ENCODE measurements at places on chromosomes 6 and 20.

GRCh38 chr6:38136547-38136946, 317.0 kb downstream of the ZFAND3 start:
- no peak for DNase-seq

DNA sequence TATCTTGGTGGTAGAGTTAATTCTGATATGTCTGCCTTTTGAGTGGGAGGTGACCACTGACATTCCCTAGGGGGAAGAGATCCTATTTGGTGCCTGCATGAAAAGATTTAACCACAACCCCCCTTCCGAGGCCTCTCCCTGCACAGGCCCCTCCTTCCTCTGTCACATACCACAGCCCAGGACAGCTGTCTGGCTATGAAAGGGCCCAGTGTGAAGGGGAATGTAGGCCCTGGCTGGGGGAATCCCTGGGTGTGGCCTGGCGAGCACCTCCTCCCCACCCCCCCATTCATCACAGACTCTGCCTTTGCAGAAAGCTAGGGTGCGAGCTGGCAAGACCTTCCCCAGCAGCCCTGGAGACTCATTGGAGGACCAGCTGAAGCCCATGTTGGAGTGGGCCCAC, 27.4 kb upstream of the MAPRE1 start:
- DNase-seq: no peak

DNA sequence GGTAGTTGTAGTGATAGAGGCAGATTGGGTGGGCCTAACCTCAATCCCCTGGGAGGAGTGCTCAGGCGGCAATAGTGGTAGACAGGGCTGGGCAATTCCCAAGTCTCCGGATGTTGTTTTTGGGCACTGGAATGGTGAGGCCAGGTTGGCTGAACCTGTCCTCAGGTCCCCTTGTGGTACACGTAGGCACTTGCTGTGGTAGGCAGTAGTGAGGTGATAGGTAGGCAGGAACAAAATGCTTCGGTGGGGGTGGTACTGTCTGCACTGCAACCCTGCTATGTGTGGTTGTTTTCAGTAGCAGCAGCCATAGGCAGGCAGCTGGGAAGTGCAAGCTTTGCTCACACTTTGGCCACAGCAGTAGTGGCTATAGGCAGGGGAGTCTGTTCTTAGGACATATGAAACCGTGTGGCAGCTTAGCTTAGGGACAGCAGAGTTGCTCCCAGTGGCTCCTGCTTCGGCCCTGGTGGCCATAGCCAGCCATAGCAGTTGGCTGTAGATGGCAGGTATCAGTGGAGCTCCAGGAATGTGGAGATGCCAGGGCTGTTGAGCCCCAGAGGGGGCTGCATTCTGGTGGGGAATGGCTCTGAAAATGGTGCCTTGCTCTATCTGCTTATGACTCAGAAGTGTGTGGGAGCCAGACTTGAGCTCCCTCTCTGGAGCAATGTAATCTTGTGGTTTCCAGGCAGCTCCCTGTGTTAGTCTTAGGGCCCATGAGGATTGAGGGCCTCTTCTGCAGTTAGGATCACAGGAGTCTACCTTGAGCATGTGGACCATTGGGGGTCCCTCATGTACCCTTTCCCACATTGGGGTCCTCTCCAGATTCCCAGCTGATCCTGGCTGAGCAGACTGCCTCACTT, 241.8 kb upstream of the BMP2 start:
- DNase-seq: no peak

DNA sequence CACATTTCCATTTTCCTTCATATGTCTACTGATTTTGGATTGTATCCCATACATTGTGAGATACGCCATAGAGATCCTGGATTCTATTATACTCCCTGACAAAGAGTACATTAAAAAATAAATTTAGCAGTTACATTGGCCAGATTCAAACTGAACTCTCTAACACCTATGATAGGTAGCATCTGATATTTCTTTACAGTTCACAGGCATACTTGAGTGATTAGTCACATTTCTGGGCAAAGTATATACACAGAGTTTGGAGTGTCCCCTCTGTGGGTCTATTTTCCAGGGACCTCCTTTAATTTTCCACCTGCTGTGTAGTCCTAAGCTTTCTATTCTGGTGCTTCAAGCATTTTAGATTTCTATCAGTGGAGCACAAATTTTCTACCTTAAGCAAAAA, 96.4 kb downstream of the TBC1D32 start:
- DNase-seq: no peak

DNA sequence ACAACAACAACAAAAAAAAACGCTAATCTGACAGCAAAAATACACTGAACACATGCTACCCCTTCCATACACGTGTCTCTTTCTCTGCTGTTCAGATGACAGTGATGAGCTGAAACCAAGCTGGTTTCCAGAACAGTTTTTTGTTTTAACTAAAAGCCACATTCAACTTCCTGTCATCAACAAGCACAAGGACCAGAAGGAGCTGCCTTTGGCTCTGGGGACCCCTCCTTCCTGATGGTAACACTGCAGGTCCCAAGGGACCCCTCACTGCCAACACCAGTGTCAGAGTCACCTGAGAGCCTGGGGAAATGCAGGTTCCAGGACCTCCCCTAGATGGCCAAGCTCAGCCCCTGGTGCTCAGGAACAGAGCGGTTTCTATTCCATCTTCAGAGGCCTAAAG, 6.0 kb downstream of the CST7 start:
- DNase-seq: no peak

DNA sequence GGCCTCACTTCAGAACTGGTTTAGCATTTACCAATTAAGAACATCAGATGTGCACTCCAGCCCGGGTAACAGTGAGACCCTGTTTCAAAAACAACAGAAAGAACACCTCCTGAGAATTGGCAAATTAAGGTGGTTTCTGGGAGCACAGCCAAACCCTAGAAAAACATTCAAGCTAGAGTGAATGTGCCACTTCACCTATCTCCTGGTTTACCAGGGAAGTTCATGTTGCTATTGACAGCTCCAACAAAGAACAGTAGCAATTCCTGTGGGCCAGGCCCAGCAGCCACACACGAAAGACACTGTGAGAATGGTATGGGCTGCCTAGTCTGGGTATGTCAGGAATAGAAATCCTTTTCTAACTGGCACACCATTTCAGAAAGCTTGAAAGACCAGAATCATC, 4.9 kb downstream of the POLR1C start:
- no peak for DNase-seq

DNA sequence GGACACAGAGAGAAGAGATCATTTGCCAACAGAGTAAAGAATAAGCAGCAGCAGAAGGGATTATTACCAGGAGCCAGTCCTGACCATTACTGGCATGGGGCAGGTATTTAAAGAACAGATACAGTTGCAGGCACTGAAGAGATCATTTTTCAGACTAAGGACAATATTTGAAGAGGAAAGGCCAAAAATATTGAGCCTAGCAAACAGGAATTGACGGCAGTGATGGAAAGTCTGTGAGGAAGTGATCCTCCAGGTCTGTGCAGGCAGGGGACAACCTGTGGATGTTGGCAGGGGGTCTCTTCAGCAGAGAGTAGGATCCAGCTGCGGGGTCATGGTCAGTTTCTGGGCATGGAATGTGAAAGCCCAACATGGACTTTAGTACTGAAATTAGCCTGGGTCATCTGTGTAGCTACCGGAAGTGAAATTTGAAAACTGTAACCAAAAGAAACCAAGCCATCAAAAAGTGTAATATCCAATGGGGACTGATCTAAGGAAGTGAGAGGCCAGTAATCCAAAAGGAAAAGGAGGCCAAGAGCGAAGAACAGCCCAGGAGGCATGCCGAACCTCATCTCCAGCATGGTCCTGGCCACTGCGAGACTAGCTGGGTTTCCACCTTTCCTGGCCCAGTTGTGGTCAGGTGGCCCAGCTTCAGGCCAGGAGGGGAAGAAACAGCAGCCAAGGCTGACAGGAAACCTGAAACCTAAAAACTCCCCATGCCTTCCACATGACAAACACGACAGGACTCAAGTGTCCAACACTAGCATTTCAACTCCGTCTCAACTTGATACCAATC, 115.1 kb upstream of the TNFAIP3 start:
- no peak for DNase-seq

GRCh38 chr20:3383878-3384495, 23.5 kb downstream of the DNAAF9 start:
- no peak for DNase-seq

DNA sequence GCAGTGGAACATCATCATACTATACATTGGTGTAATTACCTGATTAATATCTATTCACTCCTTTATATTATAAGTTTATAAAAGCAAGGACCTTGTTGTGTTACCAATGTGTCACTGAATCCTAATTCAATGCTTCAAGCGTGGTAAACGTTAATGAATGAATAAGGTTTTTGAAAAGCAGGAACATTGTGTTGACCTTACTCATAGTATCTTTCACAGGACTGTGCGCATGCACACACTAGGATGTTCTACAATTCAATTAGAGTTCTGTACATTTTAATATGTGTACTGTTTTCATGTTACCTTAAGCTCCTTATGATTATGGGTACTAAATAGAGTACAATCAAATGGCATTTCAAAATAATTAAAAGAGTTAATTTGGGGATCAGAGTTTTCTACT, 578.5 kb downstream of the BMP2 start:
- DNase-seq: no peak

DNA sequence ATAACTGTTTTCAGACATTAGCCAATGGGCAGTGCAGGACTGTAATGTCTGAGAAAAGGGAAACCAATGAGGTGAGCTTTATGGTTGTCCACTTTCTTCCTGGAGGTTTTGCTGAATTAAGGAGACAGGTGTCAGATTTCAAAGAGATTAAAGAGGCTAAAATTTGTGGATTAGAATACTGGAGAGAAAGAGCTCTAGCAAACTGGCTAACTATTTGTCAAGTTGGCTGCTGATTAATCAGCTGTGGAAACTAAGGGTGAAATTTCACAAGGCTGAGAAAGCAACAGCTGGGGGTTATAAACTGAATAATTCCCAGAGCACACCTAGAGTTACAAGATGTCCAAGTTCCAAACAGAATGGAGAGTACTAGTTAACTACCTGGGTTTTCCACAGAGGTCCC, 198.9 kb downstream of the TBC1D32 start:
- DNase-seq: no peak

DNA sequence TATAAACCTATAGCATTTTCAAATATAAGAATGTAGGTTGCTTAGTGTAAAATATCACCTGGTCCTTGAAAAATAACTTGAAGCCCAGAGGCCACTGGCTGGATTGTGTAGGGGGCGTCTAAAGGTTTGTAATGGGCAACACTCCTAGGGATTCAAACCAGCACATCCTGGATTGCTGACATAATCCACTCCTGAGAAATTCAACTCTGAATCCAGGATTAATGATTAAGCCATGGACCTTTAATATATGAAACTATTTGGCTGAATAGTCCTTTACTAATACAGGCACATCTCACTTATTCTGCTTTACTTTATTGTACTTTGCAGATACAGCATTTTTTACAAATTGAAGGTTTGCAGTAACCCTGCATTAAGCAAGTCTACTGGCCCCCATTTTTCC, 160.8 kb downstream of the UBE3D start:
- no peak for DNase-seq

Measured in cortex of kidney (tissue), 1 donor.